ENCODE measurements at places on chromosomes 11 and 22. TPM values are rescaled to one million over a fixed set of nuclear protein-coding genes. Genes with fewer than 3 reads are reported as not detected.

DNA sequence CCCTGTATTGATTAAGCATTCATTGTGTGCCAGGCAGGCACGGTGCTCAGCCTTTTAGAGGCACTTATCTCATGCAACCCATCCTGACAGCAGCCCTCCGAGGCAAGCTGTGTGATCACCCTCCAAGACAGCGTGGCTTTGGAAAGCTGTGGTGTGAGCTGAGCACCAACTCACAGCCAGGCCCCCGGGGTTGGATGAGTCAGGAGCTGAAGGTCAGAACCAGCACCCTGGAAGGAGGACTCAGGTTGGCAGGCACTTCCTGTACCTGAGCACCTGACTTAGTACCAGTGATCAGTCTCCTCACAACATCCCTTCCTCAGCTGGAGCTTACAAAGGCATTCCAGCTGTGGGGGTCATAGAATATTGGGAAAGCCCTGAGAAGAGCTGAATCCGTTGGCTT lies 9.0 kb downstream of the PATZ1 start:
- no peak for DNase-seq

GRCh38 chr11:61814247-61814957 lies 2.4 kb downstream of the FADS1 start:
- DNase-seq: peak; percentile 65

DNA sequence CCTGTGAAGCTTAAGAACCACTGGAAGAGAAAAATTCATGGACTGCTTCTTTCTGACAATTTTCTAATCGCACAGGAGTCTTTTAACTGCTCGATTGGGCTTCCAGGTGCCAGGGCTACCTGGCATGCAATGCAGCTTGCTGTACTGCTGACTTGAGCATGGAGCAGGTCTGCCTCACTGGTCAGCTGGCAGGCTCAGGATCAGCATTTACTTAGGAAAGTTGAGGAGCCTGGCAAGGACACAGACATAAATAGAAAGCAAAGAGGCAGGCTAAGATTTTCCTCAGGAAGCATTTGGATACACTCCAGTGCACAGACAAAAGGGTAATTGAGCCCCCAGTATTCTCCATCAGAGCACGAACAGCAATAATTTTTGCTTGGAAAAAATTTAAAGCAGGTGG lies 163.5 kb downstream of the CSNK2A3 start:
- DNase-seq: no peak

GRCh38 chr22:23113847-23114720 lies 27.7 kb downstream of the RSPH14 start:
- DNase-seq: no peak

GRCh38 chr11:67158221-67158620 lies 39.2 kb downstream of the KDM2A start:
- DNase-seq: no peak

Gene PKNOX2
- not detected for total RNA-seq

Gene PIWIL4
- 0.79 TPM for total RNA-seq

DNA sequence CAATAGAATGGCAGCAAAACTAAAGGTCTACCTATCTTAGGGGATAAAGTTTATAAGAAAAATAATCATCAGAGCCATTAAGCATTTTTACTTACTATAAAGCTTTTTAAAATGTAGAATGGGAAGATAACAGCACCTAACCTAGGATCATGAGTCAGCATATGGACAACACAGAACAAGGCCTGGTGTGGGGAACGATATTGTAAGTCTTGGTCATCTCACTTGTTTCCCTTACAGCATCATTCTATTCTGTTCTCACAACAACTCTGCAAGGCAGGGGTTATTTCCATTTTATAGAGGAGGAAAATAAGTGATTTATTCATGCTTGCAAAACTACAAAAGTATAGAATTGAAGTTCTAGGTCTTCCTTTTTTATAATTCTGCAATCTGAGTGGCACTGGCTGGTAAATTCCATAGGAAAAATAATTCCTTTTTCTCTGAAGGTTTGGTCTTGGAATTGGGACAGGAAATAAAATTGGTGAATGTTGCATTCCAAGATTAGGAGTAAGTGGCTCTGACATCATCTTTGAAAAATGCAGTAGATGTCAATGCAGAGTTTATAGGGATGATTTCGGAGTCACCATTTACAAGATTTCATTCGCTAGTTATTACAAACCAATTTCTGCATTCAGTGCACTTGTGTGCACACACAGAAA lies 423.0 kb downstream of the DYNC2H1 start:
- peak; percentile 67 for DNase-seq

Gene SLC5A12
- not detected for total RNA-seq

Gene TRIM49
- total RNA-seq: not detected

Gene APOA4
- total RNA-seq: not detected

DNA sequence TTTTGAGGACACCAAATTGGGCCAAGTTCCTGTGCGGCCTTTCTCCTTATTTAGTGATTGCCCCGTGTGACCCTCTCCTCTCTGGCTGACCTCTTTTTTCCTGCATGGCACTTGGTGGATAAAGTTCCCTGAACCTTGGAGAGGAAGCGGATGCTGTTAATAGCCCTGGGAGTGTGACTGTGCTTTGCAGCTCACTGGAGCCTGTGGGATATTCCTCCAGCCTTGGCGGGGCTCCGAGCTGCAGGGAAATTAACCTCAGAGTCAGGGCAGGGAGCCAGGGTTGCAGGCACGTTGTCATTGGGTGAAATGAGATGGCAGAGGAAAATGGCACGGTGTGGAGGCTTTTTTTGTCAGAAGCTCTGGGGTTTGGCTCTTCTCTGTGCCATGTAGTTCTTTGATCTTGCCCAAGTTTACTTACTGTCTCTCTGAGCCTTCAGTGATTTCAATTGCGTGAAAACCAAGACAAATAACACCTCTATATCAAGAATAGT lies 965 bp downstream of the OR9Q1 start:
- DNase-seq: peak; percentile 92

GRCh38 chr11:31240340-31240904 lies 129.1 kb downstream of the DCDC1 start:
- peak; percentile 69 for DNase-seq

Gene HNRNPUL2
- 9.7 TPM for total RNA-seq

Gene ZNF215
- total RNA-seq: 0.79 TPM

GRCh38 chr22:39877079-39877845 lies 16.3 kb downstream of the ENTHD1 start:
- no peak for DNase-seq

DNA sequence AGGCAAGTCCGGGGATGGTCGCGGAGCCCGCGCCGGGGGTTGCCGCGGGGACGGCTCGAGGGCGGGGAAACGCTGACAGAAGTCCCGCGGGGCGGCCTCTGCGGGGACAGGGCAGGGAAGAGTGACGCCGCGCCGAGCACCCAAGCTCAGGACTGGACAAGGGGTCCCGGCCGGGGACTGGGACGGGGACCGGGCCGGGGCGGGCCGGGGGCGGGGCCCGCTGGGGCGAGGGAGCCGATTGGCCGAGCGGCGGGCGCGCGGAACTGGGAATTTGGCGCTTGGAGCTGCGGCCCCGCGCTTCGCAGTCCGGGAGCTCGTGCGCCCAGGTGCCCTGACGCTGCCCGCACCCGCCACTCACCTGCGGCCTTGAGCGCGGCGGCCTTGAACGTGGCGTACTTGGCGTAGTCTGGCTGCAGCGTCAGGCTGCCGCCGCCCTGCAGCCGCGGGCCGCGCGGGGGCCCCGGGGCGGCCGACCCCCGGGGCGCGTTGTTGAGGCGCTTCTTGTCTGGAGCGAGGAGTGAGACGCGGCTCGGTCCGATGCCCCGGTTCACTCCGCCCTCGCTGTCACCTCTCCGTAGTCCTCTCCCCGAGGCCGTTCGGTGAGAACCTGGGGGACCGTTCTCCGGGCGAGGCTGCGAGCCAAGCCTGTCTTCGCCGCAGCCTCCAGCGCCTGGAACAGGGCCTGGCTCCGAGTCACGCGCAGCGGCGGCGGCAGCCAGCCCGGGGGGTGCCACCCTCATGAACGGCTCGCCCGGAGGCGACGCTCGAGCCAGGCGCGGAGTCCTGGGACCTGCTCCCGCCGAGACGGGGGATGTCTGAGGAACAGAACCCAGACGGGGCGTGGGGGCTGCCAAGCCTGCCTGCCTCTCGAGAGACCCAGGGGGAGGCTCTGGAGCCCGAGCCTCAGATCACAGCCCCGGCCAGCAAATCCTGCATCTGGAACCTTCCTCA lies 4.5 kb downstream of the SHISA8 start:
- peak; percentile 17 for DNase-seq

Gene LRRC56
- 0.60 TPM for total RNA-seq

Gene SLC25A1
- 47.1 TPM for total RNA-seq

Gene UBQLNL
- under 0.01 TPM for total RNA-seq

GRCh38 chr22:39990686-39991085 lies 4.1 kb upstream of the FAM83F start:
- DNase-seq: no peak

- DNase-seq: no peak
Measured at GRCh38 chr11:1130276-1131032, 27.3 kb upstream of the MUC5AC start.

DNA sequence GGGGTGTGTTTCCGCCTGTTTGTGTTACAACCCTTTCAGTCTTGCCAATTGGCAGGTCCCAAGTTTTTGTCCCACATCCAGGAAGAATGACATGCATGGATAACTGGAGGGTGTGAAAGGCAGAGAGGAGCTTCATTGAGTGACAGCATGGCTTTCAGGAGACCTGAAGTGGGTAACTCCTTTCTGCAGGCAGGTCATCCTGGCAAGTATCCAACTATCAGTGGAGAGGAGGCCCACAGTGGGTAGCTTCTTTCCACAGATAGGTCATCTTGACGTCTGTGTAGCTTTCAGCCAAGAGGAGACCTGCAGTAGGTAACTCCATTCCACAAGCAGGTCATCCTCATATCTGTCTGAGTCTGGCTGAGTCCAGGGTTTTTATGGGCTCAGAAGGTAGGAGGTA lies 1268.8 kb upstream of the CNTN5 start:
- DNase-seq: no peak

DNA sequence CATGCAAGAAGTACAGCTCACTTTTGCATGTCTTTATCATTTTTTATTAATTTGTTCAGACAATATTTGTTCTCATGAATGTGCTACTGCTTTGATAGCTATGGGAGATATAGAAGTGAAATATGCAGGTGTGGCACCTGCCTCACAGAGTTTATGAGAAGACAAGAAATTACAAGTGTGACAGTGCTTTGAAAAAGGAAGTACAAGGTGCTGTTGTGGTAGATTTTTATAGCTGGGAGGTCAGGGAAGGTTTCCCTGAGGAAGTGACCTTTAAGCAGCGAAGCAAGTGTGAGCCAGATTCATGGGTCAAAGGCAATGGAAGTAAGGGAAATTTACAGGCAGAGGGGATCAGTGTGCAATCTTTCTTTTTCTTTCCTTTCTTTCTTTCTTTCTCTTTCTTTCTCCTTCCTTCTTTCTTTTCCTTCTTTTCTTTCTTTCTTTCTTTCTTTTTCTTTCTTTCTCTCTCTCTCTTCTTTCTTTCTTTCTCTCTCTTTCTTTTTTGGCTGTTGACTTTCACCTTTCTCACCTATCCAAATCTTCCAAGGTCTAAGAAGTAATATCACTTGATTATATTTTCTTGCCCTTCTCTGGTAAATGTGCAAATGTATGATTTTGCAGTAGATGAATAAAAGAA lies 6.4 kb upstream of the BMAL1 start:
- DNase-seq: no peak

DNA sequence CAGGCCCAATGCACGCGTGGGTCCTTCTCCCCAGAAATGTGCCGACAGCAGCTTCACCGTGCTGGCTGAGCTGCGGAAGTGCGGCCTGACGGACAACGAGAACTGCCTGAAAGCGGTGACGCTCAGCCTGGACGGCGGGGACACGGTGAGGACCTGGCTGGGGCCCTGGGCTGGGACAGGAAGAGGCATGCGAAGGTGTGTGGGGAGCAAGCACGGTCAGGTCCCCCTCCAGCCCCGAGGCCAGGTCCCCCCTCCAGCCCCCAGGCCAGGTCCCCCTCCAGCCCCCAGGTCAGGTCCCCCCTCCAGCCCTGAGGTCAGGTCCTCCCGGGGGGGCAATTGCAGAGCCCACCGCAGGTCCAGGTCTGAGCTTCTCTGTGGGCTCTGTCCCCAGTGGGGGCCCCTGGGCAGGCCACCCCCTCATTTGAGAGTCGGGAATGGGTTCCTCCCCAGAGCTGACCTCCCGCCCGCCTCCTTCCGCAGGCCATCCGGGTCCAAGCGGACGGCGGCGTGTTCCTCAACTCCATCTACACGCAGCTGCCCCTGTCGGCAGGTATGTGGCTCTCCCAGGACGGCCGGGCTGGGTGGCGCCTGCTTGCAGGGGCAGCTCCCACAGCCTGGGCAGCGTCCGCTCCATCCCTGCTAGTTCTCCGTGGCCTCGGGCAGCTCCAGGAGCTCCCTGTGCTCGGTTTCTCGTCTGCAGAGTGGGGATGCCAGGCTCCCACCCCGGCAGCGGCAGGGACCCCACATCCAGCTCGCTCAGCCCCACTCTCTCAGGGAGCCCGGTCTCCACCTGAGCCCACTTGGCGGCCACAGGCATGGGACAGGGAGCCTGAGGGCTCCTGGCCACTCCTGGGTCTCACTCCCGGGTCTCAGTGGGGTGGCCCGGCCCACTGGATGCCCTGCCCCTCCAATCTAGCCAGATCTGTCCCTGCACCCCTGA lies 7.9 kb downstream of the MUC5B start:
- no peak for DNase-seq

Gene BIK
- total RNA-seq: 1.1 TPM

Measured in lung microvascular endothelial cell (primary cell).